Psoas muscle (tissue), 8 donors: ENCODE measurements at places on chromosomes 11 and 22. TPM values are rescaled to one million over a fixed set of nuclear protein-coding genes. Genes with fewer than 3 reads are reported as not detected.

DNA sequence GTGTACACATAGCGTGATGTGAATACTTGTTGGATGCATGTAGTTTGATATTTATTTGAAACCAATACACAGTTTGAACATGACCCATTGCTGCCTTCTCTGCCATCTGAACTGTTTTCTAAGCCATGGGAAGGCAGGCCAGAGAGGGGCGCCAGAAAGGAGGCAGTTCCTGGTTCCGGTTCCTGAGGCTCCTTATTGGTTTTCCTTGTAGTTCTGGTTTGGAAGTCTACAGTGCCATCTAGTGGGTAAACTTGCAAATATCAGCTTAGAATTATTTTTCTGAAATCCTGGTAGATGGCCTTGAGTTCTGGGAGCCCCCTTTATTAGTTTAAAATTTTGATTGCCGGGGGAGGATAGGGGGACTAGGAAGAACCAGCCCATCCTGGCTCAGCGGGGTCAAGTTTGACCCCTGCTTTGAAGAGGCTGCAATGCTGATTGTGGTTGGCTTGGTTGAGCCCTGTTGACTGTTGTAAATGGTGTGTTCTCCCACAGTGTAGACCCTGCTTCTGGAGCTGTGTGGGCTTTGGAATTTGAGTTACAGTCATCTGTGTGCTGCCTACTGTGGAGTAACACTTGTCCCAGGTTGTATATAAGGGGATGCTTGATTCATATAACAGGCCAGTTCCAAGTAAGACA is 48.4 kb downstream of the GRAMD1B start:
- H3K4me3 ChIP-seq = no peak overlapping the region
- H3K27me3 ChIP-seq = no peaks in the 10 kb centered on the region
- H3K27ac ChIP-seq = no peak overlapping the region
- peak; percentile 30 for DNase-seq

DNA sequence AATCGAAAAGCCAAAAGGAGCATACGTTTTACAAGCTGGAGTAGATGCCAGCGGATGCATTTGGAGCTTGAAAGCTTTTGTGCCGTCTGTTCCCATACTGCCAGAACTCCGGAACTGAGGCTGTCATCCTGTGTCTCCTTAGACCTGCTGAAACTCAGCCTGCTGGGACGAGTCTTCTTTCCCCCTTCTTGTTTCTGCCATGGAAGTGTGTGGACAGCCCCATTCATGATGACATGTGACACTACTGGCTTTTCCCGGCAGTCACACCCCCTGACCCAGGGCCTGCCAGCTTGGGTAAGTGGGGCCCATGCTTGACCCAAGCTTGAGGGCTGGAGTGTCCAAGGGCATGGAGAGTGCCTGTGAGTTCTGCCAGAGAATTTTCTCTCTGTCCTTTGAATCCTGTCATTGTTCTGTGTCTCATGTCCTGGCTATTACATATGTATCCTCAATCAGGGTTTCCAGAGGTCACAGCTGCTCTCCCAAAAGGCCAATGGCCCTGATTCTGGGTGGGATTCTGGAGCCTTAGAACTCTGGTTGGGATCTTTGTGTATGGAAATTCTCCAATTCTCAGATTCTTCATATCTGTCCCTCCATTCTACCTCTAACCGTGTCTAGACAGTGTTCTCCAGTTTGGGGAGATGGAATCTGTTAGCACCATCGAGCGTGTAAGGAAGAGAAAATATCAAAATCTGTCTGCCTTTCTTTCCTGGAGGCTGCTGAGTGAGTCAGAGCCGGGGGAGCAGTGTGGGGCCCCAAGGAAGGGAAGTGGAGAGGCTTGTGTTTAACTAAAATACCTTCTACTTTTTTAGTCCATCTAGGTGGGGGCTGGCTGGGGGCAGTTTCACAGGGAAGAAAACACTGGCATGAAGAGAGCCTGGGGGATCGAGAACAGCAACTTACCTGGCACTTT is 73.2 kb downstream of the KIAA1671 start:
- no peak overlapping the region for H3K4me3 ChIP-seq
- H3K27me3 ChIP-seq = peaks cover under 1% of the 10 kb centered on the region
- peaks cover 5% of the 10 kb centered on the region for H3K4me1 ChIP-seq
- H3K36me3 ChIP-seq = no peaks in the 10 kb centered on the region
- DNase-seq = no peak

DNA sequence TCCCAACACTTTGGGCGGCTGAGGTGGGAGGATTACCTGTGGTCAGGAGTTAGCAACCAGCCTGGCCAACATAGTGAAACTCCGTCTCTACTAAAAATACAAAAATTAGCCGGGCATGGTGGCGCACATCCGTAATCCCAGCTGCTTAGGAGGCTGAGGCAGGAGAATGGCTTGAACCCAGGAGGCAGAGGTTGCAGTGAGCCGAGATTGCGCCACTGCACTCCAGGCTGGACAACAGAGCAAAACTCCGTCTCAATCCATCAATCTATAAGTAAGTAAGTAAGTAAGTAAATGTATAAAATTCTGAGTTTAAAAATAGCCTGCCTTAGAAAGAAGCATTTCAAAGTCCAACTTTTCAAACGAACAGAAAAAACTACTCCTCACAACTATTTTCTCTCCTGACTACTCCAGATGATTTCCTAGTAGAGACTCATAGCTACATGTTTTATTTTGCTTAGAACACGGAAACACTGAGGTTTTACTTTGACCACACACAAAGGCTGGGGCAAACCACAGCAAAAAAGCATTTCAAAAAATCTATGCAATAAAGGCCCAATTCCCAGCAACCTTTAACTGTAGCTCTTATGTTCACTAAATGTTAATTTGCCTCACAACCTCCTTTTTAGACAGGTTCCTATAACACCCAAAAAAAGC is 16.3 kb downstream of the SPTY2D1 start:
- H3K27me3 ChIP-seq = no peaks in the 10 kb centered on the region
- DNase-seq = no peak
- H3K27ac ChIP-seq = peak overlapping the region; percentile 12
- H3K4me3 ChIP-seq = no peak overlapping the region

Gene APOA4
- not detected for total RNA-seq

GRCh38 chr22:28909375-28909774 is 26.0 kb downstream of the ZNRF3 start:
- peaks cover 57% of the 10 kb centered on the region for H3K4me1 ChIP-seq
- H3K36me3 ChIP-seq = no peaks in the 10 kb centered on the region
- H3K4me3 ChIP-seq = no peak overlapping the region
- H3K27ac ChIP-seq = no peak overlapping the region
- no peak for DNase-seq

DNA sequence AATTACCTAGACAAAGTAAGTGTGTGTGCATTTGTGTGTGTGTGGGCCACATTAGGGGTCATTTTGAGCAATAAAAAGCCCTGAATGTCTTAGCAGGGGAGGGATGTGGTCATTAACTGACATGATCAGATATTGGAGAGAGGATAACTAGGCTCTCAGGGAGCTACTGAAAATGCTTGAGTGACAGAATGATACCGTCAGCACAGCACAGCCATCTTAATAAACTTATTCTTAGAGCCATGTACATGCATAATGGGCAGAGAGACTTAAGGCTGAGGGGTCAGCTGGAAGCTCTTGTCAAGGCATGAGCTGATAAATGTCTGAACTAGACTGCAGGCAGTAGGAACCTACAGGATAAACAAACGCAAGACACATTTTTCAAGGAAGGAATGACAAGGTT is 239.1 kb upstream of the NCAM1 start:
- no peak overlapping the region for H3K4me3 ChIP-seq
- H3K27me3 ChIP-seq = no peaks in the 10 kb centered on the region
- H3K4me1 ChIP-seq = no peaks in the 10 kb centered on the region
- DNase-seq = no peak
- no peak overlapping the region for H3K27ac ChIP-seq

DNA sequence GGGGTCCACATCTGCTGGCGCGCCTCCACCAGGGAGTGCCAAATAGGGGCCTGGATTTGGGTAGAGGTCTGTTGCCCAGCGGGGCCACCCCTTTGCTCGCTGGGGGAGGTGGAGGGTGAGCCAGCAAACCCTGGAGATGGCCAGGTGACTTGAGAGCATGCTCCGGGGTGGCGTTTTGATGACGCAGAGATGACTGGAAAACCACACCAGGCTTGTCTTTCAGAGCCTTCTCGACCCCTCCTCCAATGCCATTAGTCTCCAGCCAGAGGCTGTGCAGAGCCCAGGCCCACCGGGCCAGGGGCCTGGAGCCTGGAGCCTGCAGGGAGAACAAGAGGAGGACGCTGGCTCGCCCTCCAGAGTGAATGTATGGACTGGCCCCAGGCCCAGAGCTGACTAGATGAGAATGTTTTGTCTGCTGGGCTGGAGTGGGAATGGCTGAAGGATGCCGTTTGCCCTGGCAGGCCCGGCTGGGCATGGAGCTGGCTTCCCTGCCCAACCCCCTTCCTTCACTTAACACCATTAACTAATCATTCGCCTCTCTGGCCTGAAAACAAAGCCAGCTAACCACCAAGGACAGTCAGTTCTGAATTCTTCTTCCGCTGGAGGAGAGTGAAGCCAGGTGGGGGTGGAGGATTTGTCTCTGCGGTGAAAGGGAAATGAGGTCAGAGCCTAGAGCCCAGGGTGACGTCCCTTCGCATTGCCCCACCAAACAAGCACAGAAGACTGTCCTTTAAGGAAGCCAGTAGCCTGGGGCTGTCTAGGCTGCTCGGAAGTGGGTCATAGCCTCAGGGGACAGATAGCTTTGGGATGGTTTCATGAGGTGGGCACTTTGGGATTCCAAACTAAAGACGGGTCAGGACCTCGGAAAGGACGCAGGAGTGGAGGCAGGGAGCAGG is 1.6 kb upstream of the MCAM start:
- H3K27ac ChIP-seq = peak overlapping the region; percentile 80
- H3K4me1 ChIP-seq = peaks cover 9% of the 10 kb centered on the region
- H3K4me3 ChIP-seq = peak overlapping the region; percentile 77
- no peaks in the 10 kb centered on the region for H3K27me3 ChIP-seq
- H3K36me3 ChIP-seq = no peaks in the 10 kb centered on the region
- DNase-seq = no peak

DNA sequence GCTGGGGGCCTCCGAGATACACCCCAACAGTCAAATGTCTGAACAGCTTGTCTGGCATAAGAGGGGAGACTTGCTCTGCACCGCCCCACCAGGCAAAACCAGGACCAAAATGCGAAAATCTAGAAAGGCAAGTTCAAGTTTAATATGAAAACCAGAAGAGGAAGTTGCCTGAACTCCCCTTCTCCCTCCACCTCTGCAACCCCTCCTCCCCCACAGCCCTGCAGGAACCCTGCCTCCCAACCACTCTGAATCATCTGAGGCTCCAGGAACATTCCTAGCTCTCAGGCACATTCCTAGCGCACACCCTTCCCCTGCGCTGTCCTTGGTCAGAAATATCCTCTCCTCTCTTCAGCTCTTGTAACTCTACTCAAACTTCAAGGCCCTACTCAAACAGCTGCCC is 36.7 kb downstream of the ISX start:
- DNase-seq = no peak
- no peak overlapping the region for H3K4me3 ChIP-seq
- H3K4me1 ChIP-seq = no peaks in the 10 kb centered on the region
- no peaks in the 10 kb centered on the region for H3K36me3 ChIP-seq

DNA sequence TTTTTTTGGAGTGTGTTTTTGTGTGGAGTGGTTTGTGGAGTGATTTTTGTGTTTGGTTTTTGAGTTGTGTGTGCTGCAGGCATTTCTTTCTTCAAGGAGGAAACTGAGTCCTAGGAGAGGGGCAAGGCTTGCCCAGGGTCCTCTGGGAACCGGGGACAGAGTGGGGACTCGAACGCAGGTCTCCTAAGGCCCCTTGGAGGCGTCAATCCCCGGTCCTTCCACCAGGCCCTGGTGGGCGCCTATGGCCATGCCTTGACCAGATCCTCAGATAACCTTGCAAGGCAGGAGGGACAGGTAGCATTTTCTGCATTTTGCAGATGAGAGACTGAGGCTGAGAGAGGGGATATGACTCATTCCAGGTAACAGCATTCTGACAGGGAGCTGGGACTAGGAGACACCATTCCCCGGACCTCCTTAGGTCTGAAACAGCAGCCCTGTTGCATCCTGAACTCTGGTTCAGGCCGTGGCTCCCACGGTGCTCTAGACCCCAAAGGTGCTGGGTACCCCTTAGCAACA is 39.1 kb downstream of the MYO7A start:
- H3K4me3 ChIP-seq = no peak overlapping the region
- H3K36me3 ChIP-seq = no peaks in the 10 kb centered on the region
- no peak overlapping the region for H3K27ac ChIP-seq
- H3K4me1 ChIP-seq = no peaks in the 10 kb centered on the region
- peak; percentile 34 for DNase-seq

DNA sequence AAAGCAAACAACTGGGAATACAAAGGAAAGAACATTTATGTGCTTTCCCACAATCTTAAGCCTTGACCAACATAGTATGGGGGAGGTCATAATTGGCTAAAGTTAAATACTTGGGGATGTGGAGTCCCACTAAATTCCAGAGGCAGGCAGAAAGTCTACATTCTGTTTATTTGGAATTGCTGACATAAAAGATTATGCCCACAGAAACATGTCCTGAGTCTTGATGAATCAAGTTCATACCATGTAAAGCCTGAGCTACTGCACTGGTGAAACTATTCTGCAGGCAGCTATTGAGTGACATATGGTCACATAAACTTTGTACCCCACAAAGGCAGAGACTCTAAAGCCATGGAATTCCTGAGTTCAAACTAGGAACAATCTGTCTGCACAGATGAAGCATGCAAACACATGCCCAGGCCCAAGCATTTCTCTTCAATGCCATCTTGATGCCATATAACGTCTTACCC is 69.9 kb upstream of the CHRM4 start:
- H3K27ac ChIP-seq = no peak overlapping the region
- H3K4me1 ChIP-seq = peaks cover 4% of the 10 kb centered on the region
- H3K36me3 ChIP-seq = no peaks in the 10 kb centered on the region
- no peak overlapping the region for H3K4me3 ChIP-seq

DNA sequence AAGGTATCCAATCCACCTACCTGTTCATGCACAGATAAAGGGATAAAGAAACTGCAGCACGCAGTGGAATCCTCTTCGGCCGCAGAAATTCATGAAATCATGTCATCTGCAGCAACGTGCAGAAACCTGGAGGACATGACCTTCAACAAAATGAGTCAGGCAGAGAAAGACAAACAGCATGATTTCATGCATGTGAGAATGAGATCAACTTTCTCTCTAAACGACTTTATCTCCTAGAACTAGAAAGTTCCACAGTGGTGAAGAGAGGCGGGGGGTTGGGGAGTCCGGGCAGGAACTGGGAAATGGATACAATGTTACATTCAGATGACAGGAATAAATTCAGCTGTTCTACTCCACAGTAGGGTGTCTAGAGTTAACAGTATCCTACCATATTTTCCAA is 9.9 kb downstream of the RGL4 start:
- H3K27me3 ChIP-seq = no peaks in the 10 kb centered on the region
- no peaks in the 10 kb centered on the region for H3K4me1 ChIP-seq
- no peak overlapping the region for H3K4me3 ChIP-seq
- H3K27ac ChIP-seq = no peak overlapping the region
- no peak for DNase-seq

DNA sequence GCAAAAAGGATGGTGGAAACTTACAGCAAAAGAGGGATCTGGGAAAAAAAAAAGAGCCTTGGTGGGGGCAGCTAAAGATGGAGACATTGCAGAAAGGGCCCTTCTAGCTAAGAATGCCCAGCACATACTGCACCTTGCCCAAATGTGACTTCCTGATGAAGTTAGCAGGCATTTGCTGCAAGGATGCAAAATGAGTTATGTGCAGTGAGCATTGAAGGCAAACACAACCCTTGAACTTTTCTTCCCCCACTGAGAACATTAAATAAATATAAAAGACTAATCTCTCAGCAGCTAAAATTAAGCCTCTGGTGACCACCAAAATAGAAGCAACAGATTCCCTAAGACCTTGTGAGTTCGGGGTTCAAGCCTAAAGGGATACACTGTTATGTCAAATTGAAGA is 129.9 kb downstream of the ARL14EP start:
- no peak overlapping the region for H3K4me3 ChIP-seq
- no peaks in the 10 kb centered on the region for H3K36me3 ChIP-seq
- H3K27me3 ChIP-seq = no peaks in the 10 kb centered on the region
